ENCODE measurements at places on chromosomes 11 and 22.

DNA sequence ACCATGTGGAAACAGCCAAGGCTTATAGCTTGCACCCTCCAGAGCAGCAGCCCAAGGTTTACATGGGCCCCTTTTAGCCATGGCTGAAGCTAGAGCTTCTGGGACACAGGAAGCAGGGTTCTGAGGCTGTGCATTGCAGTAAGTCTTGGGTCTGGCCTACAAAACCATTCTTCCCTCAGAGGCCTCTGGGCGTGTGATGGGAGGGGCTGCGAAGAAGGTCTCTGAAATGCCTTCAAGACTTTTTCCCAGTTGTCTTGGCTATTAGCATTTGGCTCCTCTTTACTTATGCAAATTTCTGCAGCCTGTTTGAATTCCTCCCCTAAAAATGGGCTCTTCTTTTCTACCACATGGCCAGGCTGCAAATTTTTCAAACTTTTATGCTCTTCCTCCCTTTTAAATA lies 109.5 kb downstream of the BBOX1 start:
- DNase-seq: no peak

- DNase-seq: peak; percentile 79
These were observed 35.0 kb downstream of the DKK3 start for GRCh38 chr11:11973361-11973800.

- no peak for DNase-seq
These were observed 1.2 kb downstream of the CPT1B start for GRCh38 chr22:50576806-50577696.

DNA sequence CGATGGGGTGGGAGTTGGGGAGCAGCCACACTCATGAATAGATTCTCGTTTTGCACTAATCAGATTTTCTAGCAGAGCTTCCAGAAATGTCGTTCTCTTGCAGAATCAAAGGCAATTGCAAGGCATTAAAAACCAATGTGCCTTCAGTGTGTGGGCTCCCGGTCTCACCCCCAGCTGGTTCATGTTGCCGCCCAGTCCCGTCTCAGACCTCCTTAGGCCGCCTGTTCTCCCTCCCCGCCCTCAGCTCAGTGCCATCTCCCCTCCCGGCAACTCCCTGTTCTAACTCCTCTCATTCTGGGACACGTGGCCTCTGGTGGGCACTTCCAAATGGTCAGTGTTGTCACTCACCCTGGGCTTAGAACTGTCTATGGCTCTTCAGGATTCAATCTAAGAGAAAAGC lies 42.5 kb upstream of the SMIM38 start:
- no peak for DNase-seq

DNA sequence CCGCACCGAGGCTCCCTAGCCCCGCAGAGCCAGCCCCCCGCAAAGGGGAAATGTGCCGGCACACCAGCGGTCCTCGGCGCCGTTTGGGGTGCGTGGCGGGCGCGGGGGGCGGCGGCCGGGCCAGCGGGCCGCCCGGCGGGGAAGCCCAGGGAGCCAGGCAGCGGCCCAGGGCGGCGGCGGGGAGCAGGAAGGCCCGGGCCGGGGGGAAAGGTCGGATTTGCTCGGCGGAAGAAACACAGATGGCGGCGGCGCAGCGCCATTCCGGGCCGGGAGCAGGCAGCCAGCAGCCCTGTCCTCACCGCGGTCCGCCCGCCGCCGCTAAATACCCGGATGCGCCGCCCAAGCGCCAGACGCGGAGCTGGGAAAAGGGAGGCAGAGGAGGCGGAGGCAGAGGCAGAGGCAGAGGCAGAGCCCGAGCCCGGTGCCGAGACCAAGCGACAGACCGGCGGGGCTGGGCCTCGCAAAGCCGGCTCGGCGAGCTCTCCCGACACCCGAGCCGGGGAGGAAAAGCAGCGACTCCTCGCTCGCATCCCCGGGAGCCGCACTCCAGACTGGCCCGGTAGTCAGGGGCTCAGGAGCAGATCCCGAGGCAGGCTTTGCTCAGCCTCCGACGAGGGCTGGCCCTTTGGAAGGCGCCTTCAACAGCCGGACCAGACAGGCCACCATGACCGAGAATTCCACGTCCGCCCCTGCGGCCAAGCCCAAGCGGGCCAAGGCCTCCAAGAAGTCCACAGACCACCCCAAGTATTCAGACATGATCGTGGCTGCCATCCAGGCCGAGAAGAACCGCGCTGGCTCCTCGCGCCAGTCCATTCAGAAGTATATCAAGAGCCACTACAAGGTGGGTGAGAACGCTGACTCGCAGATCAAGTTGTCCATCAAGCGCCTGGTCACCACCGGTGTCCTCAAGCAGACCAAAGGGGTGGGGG lies 2.6 kb upstream of the GCAT start:
- peak; percentile 91 for DNase-seq

DNA sequence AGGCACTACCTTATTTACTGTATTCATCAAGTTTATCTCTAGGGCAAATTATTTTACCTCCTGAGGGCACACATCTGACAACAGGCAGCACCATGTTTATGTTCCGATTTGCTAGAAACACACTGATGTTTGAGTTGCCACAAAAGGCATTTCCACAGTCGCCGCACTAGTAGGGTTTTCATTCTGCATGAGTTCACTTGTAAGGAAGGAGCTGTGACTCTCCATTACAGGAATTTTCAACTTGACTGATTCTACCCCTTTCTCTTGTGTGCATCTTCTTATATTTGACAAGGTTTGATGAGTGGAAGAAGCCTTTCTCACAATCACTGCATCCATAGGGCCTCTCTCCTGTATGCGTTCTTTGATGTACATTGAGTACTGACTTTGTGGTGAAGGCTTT lies 455.9 kb upstream of the CNTN5 start:
- no peak for DNase-seq

DNA sequence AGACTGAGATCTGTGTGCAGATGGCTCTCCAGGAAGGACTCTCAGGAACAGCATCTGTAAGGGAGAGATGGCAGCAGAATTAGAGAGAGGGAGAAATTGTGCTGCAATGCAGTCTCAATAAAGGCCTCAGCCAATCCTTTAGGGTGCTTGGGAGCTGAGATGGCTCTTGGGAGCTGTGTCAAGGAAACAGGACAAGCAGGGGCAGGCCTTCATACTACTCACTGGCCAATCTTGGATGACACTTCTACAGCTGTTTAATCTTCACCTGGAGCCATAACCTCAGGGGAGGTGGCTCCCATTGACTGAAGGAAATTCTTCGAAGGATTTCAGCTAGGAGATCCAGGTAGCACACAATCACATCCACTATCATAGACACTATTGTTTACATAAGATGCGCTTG lies 10.0 kb downstream of the OR5B21 start:
- DNase-seq: no peak

GRCh38 chr22:46833228-46833627 lies 70.8 kb downstream of the TBC1D22A start:
- no peak for DNase-seq

GRCh38 chr11:72676861-72677341 lies 2.7 kb upstream of the PDE2A start:
- peak; percentile 60 for DNase-seq

GRCh38 chr11:17528906-17529843 lies 15.0 kb downstream of the USH1C start:
- DNase-seq: no peak

DNA sequence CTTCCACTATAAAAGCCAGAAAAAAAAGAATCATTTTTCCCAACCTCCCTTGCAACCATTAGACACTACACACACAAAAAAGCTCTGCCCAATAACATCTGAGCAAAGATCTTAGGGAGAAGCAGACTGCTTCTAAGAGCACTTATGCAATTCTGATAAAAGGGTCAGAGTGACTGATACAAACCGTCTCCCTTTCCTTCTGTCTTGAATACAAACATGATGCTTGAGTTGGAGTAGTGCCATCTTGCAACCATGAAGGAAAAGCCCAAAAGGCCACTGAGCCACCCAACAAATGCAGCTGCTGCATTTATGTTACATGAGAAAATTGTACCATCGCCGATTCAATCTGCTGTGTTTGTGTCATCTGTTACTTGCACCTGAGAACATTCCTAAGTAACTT lies 47.6 kb upstream of the EED start:
- DNase-seq: no peak

DNA sequence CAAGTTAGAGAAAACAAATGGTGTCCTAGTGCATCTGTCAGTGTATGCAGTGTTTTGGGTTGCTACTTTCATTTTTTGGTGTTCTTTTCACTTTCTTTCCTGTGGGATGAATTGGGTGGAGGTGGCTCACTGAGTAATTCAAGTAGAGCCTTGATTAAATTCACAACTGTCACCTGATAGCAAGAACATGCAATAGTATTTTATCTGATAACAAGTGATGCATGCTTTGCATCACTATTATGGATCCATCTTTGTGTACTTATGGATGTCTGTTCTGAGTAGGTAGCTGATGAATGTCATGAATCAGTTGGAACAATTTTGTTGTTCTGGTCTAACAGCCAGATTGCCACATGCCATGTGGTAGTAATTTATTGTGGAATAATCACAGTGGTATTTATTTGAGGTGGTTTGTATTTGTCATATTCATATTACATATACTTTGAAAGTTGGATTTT lies 87.5 kb downstream of the DDX10 start:
- no peak for DNase-seq

GRCh38 chr11:96056576-96056975 lies 132.7 kb upstream of the MTMR2 start:
- DNase-seq: no peak

GRCh38 chr11:11668781-11669180 lies 47.0 kb upstream of the GALNT18 start:
- no peak for DNase-seq

DNA sequence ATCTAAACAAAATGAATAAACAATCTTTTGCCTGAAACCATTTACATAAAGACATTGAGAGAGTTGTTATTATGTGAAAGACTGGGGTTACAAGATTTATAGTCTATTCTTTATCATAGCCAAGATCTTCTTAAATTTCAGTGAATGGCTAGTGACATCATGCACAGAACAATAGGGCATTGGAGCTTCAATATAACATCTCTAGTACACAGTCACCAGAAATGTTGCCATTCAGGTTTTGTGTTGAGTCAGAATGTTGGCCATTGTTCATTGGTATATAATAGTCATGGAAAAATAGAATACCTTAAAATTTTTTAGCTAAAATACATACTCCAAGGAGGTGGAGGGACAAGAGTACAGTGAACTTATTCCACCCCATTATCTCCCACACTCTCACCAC lies 44.3 kb downstream of the SLC5A12 start:
- DNase-seq: no peak

GRCh38 chr11:19441752-19442553 lies 201.2 kb upstream of the E2F8 start:
- DNase-seq: peak; percentile 52

- DNase-seq: no peak
These were observed 29.8 kb upstream of the ASPHD2 start for GRCh38 chr22:26399289-26399688.

DNA sequence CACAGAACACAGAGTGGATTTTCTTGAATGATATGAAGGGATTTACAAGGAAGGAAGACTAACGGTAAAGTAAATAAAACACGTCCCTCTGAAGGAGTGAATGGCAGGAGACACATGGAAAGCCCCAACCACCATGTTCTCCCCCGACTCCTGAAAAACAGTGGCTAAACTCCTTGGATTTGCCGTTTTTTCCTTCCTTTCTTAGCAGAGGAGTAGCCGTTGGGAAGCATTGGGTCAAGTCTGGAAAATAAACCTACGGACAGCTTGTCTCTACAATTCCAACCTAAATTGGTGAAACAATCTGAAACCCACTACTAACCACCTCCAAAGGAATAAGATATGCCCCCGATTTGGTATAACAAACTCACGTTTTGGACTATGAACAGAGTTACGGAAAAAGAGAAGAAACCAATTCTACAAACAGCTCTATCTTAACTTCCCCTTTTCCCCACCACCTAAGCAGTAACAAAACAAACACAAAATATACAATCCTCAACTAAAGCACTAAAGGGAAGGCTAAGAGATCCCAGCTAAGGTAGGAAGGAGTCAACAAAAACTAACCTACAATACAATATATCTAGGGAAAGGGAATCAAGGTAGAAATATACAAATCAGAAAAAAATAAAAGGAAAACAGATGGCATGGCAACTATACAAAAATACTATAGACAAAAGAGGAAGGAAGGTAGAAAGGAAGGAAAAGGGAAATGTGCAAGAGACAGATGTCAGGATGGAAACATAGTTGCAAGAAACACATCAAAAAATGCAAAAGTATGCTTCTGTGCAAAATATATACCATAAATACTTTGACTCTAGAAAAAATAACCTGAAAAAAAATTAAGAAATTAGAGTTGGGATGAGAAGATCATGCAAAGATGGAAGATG lies 43.8 kb upstream of the LYVE1 start:
- no peak for DNase-seq

- DNase-seq: no peak
These were observed 7.5 kb downstream of the OR6M1 start for GRCh38 chr11:123798513-123799252.

DNA sequence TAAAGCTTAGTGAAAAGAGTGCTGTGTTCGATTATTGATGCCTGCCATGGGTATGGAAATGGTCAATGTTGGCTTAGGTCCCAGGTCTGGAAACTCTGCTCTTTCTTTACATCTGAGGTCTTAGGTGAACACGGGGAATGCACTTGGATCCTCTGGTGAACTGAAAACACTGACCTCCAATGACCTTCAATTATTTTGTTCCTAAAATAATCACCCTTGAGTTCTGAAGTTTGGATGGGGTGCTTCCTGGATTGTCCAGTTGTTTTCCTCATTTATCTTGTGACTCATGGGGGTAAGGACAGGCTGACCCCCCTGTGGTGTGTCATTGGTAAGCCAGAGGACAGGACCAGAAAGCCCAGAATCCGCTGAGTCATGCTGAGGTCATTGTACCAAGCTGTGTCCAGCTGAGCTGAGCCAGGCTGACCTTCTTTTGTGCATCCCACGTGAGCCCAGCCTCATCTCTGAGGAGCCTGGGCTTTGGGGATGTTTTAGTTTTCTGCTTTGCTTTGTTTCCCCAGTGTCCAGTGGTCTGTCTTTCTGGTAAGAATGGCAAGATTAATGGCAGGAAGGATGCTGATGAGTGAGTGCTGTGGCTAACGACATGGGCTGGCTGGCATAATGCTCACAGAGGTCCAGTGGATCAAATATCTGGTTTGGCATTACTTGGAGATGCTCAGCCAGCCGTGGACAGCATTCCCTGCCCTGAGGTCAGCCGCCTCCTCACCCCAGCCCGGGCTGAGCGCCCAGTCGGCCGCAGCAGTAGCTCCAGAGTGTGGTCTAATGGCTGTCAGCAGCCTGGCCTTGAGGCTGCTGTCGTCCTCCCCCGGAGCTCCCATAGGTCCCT lies 35.6 kb downstream of the AMPD3 start:
- DNase-seq: no peak

DNA sequence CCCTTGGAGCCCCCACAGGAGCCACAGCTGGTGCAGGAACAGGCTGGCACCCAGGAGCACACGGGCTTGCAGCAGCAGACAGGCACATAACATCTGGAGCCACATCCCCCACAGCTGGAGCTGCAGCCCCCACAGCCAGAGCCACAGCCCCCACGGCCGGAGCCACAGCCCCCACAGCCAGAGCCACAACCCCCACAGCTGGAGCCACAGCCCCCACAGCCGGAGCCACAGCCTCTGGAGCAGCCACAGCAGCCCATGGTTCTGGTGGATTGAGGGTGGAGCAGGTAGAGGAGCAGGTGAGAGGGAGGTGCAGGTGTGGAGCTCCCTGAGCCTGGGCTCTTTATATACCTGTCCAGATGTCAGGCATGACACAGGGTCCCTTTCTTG lies at the start of gene KRTAP5-2:
KRTAP5-2 (minus strand) TSS at position 301 of the 387 bp plus-strand sequence; CDS start at position 257, 44 bp downstream.
- DNase-seq: no peak

- no peak for DNase-seq
These were observed 203.8 kb upstream of the TMEM45B start for GRCh38 chr11:129611661-129612446.

All from right lung (tissue), 10 donors.